ENCODE measurements at places on chromosomes 12 and 14.

DNA sequence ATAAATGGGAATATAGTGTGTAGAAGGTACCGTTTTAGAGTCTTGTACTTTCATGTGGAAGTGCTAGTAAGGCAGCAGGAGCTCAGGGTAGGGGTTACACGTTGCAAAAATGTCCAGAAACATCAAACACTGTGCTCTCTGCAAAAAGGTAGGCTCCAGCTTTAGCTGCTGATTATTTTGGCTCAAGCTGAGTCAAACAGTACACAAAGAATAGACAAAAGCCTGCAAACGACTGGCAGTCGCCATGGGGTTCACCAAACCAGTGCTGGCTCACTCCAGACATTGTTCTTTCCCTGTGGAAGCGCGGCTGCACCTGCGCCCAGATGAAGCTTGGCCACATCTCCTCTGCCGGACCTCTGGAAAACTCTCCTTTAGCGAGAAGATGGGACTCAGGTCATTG is 45.3 kb upstream of the NAA30 start:
- peak; percentile 14 for DNase-seq

GRCh38 chr14:82126006-82126405 is 592.4 kb upstream of the SEL1L start:
- no peak for DNase-seq

- no peak for DNase-seq
These were observed 36.7 kb upstream of the LGALS3 start for GRCh38 chr14:55092341-55092740.

GRCh38 chr14:68619790-68620574 is 172.9 kb downstream of the ZFP36L1 start:
- peak; percentile 71 for DNase-seq

GRCh38 chr12:12715128-12715458 is 2.1 kb upstream of the CDKN1B start:
- no peak for DNase-seq

- no peak for DNase-seq
These were observed 4.0 kb upstream of the WSCD2 start for GRCh38 chr12:108125073-108125472.

DNA sequence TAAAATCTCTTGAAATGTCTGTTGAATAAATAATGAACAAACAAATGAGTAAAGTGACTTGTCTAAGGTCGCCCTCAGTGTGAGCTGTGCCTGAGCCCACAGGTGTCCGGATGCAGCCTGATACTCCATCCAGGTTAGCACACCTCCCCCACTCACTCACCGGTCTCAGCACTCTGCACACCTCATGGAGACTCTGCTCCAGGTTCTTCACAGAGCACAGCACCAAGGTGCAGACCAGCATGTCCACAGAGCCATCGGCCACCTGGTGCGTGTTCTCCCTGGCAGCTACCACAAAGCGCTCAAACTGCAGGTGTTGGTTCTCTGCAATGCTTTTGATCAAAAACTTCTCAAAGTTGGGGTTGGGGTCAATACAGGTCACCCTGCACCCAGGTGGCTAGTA is 4.1 kb upstream of the KRT7 start:
- DNase-seq = no peak

- no peak for DNase-seq
These were observed 38.6 kb upstream of the FBRSL1 start for GRCh38 chr12:132451172-132451835.

- no peak for DNase-seq
These were observed 915.3 kb downstream of the FSCB start for GRCh38 chr14:43591776-43592175.

GRCh38 chr14:104435147-104436046 is 144.2 kb upstream of the C14orf180 start:
- no peak for DNase-seq

- DNase-seq = no peak
These were observed 16.5 kb downstream of the ITPK1 start for GRCh38 chr14:93099196-93099595.

All from HepG2 (cell line).